ENCODE measurements at places on chromosomes 2 and 18. TPM values are rescaled to one million over a fixed set of nuclear protein-coding genes. Genes with fewer than 3 reads are reported as not detected.

The SPRED2 gene
- total RNA-seq = 13.5 TPM

The ITGA4 gene
- 1.5 TPM for total RNA-seq

The CDK5R2 gene
- not detected for total RNA-seq

The PECR gene
- 3.3 TPM for total RNA-seq

The LIPG gene
- total RNA-seq = 0.28 TPM

The MALL gene
- total RNA-seq = 12.3 TPM

The SCYGR4 gene
- total RNA-seq = not detected

The CYRIA gene
- total RNA-seq = 4.6 TPM

The ETAA1 gene
- 5.4 TPM for total RNA-seq

The TUBA3E gene
- 3.9 TPM for total RNA-seq

The NHEJ1 gene
- 6.5 TPM for total RNA-seq

The DSG1 gene
- 2.6 TPM for total RNA-seq

The IL1RL2 gene
- total RNA-seq = 0.62 TPM

The CXCR1 gene
- 1.2 TPM for total RNA-seq

The USP40 gene
- 17.0 TPM for total RNA-seq

The RTP5 gene
- not detected for total RNA-seq

The STAT4 gene
- 1.2 TPM for total RNA-seq

The BCL2 gene
- total RNA-seq = 23.1 TPM

The IL37 gene
- not detected for total RNA-seq

The ITGB6 gene
- 0.64 TPM for total RNA-seq

The PROKR1 gene
- total RNA-seq = not detected

The SP5 gene
- 0.53 TPM for total RNA-seq

The DLGAP1 gene
- 0.10 TPM for total RNA-seq

The ZNF385B gene
- 1.8 TPM for total RNA-seq

The FSHR gene
- total RNA-seq = not detected

The C2orf81 gene
- total RNA-seq = 1.4 TPM

All from heart right ventricle (tissue), 16 donors.